ENCODE measurements at places on chromosomes 2 and 18.

DNA sequence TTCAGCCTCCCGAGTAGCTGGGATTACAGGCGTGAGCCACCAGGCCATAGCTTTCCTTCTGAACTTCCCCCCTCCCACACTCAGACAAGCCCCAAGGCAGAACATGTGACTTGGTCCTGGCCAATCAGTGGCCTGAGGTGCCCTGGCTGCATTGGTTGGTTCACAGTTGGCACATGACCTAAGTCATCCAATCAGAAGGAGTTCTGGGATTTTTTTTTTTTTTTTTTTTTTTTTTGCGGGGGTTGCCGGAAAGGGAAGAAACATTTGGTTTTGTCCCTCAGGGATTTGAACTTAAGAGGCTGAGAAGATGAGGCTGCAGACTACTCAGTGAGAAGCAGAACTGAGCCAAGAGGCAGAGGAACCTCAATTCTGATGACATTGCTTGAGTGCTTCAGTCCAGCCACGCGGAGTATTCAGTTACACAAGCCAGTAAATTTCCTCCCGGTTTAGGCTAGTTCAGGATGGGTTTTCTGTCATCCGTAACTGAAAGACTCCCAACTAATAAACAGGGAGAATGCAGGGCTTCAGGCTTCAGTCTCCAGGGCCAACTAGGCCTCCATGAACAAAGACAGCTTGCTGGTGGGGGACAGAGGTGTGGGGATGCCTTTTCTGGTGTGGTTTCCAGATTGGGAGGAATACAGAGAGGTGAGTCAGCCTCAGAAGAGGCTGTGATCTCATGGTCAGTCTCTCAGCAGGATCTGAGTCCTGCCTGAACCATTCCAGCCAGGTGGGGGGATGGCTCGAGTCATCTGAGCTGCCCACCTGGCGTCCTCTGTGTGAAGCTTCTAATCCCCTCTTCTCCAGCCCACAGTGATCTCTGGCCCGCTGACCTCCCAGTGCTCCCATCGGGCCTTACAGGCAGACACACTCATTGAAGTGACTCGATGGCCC lies 9.2 kb downstream of the PTMA start:
- DNase-seq, result peak; percentile 72

DNA sequence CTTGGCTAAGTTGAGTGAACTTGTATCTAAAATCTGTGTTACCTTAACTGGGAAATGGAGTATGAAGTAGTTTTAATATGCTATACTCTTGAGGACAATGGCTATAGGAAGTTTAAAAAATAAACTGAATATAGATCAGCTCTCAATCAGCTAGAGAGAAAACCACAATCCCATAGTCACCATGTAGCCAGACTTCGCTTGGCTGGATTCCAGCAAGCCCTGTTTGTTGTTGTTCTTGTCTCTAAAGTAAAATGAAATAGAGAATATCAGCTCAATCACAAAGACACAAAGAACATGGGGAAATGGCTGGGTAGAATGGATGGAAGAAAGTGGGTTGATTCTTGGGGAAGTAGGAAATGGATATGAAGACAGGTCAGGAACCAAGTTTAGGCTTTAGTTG lies 234.9 kb downstream of the PHLPP1 start:
- DNase-seq, result no peak

GRCh38 chr2:37894601-37895000 lies 30.5 kb upstream of the RMDN2 start:
- no peak for DNase-seq

DNA sequence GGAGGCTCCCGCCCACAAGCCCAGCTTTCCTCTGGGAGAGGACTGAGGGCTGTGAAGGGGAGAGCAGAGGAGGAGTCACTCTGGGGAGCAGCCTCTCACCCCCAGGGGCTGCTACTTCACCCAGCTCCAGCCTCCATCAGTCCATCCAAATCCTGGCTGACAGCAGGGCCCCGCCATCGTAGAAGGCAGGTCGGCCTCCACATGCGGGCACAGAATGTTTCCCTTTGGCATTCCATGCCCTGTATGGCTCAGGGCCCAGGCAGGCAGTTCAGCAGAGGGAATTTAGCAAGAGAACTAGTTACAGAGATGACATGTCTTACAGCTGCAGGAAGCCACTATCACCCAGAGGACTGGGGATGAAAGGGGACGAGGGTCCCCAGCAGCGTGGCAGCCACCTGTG lies 6.4 kb upstream of the ODC1 start:
- no peak for DNase-seq

GRCh38 chr2:105166688-105167087 lies 74.9 kb upstream of the GPR45 start:
- no peak for DNase-seq

DNA sequence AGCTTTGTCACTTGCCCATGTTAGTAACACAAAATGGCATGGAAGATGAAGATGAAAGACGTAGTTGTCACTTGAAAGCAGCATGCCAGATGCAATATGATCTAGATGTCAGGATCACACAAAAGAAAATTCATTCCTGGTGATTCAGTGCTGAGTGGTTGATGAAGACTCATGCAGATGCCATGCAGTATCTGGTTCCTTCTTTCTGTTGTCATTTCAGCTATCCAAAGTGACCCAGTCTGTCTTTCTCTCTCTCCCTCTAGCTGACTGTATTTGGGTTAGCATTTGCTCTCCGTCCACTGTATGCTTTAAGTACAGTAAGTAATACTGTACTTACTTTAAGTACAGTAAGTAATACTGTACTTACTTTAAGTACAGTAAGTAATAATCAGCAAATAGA lies 50.4 kb downstream of the TTN start:
- no peak for DNase-seq

GRCh38 chr2:181058378-181059269 lies 78.2 kb downstream of the UBE2E3 start:
- DNase-seq, result peak; percentile 19

DNA sequence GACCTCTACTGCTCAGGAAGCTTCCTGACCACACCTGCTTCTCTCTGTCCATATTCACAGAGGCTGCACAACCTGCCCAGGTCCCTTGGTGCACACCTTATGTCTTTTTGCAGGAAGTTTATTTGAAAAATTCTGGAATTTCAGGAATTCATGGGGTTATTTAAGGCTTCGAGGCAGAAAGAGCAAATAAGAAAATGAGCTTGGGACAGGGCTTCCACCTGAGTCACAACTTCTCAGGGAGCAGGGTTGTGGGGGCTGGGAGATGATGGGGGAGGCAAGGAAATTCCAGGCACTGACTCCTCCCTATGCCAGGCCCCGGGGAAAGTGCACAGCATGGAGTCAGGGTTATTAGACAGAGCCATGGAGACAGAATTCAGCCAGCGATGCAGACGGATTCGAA lies 57.7 kb downstream of the INHBB start:
- DNase-seq, result no peak

GRCh38 chr2:156253765-156254164 lies 78.8 kb downstream of the NR4A2 start:
- DNase-seq, result no peak

GRCh38 chr2:60246583-60246982 lies 306.9 kb downstream of the BCL11A start:
- DNase-seq, result no peak

GRCh38 chr18:40366521-40366920 lies 1588.5 kb upstream of the PIK3C3 start:
- no peak for DNase-seq

GRCh38 chr2:129877795-129878775 lies 101.4 kb upstream of the RAB6C start:
- DNase-seq, result no peak

Data from GM20000 (cell line).